IPS-NIHi11 (cell line): ENCODE measurements at places on chromosomes 3 and 15.

DNA sequence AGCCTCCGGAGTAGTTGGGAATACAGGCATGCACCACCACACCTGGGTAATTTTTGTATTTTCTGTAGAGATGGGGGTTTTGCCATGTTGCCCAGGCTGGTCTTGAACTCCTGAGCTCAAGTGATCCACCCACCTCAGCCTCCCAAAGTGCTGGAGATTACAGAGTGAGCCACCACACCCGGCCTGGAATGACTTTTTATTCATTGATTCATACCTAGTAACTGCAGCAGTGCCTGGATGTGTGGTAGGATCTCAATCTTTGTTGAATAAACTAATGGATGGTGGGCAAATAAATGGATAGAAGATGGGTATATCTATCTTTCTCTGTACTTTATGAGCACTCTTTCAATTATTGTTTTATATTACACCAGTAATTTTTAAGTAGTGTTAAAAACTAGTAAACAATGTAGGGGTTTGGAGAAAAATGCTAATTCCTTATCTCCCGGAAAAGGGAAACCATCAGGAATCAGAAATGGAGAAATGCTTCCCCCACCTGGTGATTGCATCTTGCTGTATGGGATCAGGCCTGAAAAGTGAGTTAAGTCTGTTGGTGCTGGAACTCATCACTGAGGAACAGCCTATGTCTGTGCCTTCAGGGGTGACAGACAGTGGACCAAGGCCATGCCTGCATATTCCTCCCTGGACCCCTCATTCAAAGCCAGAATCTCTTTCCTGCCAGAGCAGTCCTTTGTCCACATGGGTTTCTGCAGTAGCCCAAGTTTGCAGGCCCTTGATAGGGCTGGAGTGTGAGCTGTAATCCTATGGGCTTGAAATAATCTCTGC, 161.0 kb upstream of the CTDSPL start:
- no peak for DNase-seq

DNA sequence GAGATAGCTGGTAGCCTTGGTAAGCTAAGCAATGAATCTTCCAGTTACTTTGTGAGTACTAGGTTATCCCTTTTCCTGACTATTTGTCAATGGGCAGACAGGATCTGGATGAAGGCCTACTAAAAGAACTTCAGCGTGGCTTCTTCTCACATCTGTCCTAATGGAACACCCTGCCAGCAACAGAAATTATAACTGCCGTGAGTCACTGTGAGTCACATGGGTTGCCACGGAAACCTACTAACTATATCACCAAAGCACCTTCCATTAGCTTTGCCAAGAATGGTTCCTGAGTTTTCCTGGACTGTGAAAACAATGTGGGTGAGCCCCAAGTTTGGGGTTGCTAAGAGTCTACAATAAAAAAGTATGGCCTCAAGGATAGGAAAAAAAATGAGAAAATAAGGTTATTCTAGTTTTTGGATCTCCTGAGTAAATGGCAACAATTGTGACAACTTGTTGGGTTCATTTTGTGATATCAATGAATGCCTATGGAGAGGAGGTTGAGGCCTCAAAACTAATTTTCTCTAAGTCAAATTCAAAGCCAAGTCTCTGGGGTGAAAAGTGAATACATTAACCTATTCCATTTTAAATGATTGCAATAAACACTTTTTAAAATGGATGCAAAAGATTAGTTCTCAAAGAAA, 195.1 kb upstream of the ICE2 start:
- no peak for DNase-seq

- no peak for DNase-seq
Measured at GRCh38 chr15:44698641-44699040, 12.5 kb downstream of the PATL2 start.

DNA sequence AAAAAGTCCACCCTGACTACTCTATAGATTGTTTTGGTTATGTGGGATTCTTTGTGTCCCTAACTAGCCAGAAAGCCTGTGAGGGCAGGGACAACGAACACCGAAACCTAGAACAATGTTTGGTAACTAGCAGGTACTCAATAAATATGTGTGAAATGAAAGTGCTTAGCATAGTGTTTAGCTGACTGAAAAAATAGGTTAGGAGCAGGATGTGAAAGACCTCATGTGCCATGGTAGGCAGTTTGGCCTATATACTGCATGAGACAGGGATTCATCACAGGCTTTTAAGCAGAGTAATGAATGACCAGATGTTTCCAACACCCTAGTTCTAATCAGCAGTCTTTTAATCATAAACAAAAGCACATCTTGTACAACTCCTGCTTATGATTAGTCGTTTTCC, 64.2 kb downstream of the MYO5A start:
- DNase-seq: no peak

DNA sequence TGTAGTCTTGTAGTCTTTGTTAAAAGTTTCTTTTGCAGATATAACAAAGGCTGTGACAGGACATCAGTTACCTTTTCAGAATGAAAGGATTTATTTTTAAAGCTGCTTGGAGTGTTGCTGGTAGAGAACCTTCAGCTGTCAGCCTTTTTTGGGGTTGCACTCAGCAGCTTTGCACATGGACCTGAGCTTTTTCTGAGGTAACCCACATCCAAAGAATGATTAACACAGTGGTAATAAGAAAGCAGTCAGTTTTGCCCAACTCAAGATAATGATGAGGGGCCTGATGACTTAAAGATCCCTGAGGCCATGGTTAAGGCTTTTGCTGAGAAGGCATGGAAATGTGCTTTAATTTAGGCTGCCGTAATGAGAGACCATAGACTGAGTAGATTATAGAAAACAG, 1042.7 kb downstream of the PLOD2 start:
- no peak for DNase-seq
